DMS153 (cell line): ENCODE measurements at places on chromosomes 7 and 10.

GRCh38 chr7:149156898-149157297 is 9.6 kb downstream of the ZNF398 start:
- no peak for DNase-seq

DNA sequence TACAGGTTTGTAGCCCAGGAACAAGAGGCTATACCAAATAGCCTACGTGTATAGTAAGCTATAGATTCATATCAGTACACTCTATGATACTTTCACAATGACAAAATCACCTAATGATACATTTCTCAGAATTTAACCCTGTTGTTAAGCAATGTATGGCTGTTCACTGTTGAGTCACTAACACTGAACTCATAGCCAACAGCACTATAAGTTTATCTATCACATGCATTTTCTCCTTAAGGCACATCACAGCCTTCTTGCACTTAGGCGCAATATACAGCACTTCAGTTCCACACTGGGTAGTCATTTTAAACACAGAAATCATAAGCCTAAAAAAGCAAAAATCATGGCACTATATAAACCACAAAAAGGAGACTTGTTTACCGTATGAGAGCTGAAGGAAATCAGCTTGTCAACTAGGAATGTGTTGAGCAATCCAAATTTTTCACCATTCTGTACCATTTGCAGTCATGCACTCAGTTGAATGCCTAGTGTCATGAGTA is 45.6 kb downstream of the ZNF438 start:
- no peak for DNase-seq

GRCh38 chr10:6713716-6714115 is 133.6 kb upstream of the PRKCQ start:
- DNase-seq: no peak

DNA sequence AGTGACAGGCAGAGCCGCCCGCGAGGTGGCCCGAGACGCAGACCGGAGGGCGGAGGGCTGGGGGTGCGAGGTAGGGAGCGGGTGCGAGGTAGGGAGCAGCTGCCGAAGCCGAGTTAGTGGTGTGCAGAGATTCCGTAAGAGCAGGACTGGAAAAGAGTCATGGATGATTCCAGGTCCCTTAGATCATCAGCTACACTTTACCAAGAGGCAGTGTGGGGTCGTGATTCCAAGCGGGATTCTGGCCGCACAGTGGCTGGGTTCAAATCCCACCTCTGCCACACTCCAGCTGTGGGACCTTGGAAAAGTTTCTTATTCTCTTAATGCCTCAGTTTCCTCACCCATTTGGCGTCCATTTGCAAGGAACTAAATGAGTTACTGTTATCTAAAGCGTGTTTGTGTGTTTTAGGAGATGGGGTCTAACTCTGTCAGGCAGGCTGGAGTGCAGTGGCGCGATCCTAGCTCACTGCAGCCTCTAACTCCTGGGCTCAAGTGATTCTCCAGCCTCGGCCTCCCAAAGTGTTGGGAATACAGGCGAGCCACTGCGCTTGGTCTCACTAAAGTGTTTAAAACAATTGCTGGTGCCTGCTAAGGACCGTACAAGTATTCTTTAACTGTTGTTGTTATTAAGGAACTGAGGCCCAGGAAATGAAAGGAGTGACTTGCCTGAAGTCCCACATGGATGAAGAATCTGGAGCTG is 1.1 kb downstream of the NDUFB2 start:
- no peak for DNase-seq
